ENCODE measurements at places on chromosomes 1 and 21.

GRCh38 chr1:155030243-155030795 lies 3.3 kb downstream of the DCST2 start:
- DNase-seq: no peak

DNA sequence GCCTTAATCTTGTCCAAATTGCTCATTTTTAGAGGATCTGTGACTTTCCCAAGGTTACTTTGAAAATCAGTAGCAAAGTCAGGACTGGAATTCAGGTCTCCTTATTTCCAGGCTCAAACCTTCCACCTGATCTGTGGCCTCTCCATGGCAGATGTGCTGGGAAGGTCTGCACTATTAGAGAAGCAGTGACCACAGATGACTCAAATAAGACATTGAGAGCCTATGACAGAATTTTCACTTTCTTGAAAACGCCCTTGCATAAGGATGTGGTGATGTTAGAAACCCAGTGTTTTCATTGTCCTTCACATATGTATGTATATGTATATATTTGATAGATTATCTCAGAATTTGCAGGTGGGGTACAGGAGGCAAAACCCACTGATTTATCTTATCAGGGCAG lies 45.3 kb downstream of the TTC39A start:
- DNase-seq: no peak

- no peak for DNase-seq
Observed at GRCh38 chr1:24980836-24981630, 51.0 kb upstream of the RUNX3 start.

GRCh38 chr1:10186331-10187025 lies 23.9 kb upstream of the KIF1B start:
- DNase-seq: no peak

GRCh38 chr1:204307334-204307883 lies 52.3 kb downstream of the PLEKHA6 start:
- no peak for DNase-seq

GRCh38 chr1:214808845-214809460 lies 206.0 kb downstream of the CENPF start:
- no peak for DNase-seq

GRCh38 chr1:94463765-94464330 lies 45.7 kb downstream of the ABCD3 start:
- DNase-seq: no peak

DNA sequence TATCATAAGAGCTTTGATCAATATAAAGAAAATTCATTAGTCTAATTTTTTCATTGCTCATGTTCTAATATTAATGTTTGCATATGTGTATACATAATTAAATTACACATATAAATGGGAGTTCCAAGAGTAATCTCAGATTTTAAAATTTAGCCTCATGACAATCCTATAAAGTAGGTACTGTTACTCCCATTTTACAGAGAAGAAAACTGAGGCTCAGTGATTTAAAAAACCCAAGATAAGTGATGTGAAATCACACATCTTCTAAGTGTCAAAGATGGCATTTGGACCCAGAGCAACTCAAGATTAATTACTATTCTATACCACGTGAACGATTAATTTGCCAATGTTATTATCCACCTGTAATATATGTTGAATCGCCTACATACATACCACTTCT lies 122.3 kb downstream of the TM2D1 start:
- DNase-seq: no peak

GRCh38 chr1:22489823-22490222 lies 38.2 kb downstream of the ZBTB40 start:
- no peak for DNase-seq

- DNase-seq: no peak
Observed at GRCh38 chr1:21077085-21077484, 99.6 kb downstream of the EIF4G3 start.

GRCh38 chr1:178581351-178582303 lies 68.7 kb downstream of the TEX35 start:
- DNase-seq: no peak

GRCh38 chr1:42165511-42166210 lies 1.1 kb upstream of the GUCA2A start:
- DNase-seq: no peak

GRCh38 chr1:180975551-180975950 lies 47.1 kb downstream of the STX6 start:
- DNase-seq: no peak

DNA sequence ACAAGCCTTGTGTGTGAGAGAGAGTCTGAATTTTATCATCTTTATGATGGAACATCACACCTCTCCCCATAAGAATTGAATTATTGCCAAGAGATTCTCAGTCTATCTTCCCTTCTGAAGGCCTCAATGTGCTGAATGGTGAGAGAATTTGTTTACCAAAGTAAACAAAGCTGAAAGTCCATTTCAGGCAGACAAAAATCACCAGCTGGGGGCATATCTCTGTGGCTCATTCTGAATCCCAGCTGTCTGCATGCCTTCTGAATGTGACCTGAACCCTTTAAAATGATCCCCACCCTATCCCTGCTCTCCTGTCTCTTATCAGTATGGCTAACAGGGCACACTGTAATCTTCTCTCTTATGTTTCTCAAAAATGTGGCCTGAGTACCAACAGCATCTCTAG lies 99.1 kb upstream of the CAMK1G start:
- no peak for DNase-seq

DNA sequence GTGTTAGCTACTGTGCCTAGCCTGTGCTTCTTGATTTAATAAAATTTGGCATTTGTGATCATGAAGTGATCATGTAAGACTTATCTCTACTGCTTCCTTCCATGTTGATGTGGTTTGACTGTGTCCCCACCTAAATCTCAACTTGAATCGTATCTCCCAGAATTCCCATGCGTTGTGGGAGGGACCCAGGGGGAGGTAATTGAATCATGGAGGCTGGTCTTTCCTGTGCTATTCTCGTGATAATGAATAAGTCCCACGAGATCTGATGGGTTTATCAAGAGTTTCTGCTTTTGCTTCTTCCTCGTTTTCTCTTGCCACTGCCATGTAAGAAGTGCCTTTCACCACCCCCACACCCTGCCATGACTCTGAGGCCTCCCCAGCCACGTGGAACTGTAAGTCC lies at the start of gene OVAAL:
OVAAL (plus strand) TSS at position 301 of the 400 bp plus-strand sequence.
- no peak for DNase-seq

DNA sequence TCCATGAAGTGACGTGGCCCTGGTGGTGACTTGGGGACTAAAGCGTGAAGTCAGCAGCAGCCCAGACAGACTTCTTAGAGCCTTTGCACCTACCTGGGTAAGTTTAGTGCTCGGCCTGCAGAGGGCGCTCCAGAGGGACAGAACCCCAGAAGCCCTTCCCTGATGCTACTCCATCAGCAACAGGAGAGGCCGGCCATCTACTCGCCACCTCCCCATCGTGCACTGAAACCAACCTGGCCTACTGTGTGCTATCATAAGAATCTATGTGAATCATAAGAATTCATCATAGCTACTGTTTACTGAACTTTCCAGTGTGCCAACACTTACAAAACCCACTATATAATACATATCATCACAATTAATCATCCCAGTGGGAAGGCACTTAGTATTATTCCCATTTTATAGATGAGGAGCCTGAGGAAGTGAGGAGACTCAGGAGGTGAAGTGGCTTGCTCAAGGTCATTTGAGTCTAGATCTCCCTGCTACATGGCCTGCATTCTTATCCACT lies 7.9 kb upstream of the EDN2 start:
- no peak for DNase-seq

DNA sequence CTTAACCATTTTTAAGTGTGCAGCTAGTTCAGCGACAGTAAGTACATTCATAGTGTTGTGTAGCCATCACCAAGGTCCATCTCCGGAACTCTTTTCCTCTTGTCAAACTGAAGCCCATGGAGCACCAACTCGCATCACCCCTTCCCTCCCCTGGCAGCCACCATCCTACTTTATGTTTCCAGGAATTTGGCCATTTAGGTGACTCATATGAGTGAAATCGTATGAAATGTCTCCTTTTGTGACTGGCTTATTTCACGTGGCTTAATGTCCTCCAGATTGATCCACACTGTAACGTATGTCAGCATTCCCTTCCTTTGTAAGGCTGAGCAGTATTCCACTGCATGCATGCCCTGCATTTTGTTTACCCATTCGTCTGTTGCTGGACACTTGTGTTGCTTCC lies 2.5 kb downstream of the COL6A2 start:
- DNase-seq: no peak

DNA sequence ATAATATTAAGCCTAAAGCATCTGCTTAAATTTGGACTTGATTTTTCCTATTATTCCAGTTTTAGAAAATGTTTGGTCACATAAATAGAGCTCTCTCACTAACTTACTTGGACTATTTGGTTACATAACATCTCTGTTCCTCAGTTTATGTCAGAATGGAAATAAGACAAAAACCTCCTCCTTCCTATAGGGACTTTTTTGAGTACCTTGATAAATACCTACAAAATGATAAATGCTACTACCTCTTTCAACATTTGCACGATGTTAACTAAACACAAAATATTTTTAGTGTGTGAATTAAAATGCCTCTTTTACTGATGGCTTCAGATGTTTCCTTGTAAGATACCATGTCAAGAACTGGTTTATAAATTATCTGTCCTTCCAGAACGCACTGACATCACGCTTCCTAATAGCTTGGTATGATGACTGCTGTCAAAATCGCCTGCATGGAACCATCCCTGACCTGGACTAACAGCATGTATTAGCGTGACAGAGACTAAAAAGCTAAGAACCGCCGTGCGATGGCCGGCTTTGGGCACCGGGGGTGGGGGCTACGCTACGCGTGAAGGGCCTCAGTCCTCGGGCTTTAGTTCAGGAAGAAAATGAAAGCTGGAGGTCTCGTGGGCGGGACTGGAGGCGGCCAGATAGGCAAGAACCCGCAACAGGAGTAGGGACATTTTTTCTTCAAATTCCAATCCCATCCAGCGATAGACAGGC lies 133.2 kb upstream of the BARHL2 start:
- no peak for DNase-seq

GRCh38 chr1:100440075-100440809 lies 87.9 kb downstream of the CDC14A start:
- DNase-seq: peak; percentile 27

DNA sequence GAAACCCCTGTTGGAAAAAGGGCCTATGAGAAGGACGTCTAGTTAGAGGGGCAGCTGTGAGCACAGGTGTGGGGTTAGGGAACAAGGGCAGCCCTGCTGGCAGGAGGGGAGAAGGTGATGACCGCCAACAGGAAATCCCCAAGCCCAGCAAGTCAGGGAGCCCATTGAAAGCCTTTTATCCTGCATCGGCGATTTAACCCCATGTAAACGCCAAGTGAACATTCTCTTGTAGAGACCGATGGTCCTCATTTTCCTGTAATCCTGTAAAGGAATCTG lies 1.1 kb upstream of the BSND start:
- DNase-seq: no peak

- no peak for DNase-seq
Observed at GRCh38 chr1:33758698-33759097, 105.2 kb upstream of the HMGB4 start.

- no peak for DNase-seq
Observed at GRCh38 chr1:187634940-187635339, 806.2 kb downstream of the PLA2G4A start.

DNA sequence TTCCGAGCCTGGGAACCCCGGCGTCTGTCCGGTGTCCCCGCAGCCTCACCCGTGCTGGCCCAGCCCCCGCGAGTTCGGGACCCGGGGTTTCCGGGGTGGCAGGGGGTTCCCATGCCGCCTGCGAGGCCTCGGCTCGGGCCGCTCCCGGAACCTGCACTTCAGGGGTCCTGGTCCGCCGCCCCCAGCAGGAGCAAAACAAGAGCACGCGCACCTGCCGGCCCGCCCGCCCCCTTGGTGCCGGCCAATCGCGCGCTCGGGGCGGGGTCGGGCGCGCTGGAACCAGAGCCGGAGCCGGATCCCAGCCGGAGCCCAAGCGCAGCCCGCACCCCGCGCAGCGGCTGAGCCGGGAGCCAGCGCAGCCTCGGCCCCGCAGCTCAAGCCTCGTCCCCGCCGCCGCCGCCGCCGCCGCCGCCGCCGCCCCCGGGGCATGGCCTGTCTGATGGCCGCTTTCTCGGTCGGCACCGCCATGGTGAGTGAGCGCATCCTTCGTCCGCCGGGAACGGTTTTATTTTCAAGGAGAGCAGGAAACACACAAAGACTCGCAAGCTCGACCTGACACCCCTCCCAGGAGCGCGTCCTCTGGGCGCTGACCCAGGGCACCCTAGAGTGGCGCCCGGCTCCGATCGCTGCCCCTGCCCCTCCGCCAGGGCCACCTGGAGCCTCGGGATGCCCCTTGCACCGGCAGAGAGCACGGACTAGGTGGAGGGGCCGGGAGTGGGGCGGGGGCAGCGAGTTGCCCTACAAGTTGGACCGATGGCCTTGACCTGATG lies at the start of gene ABCG1:
ABCG1 (plus strand) TSS at position 305 of the 770 bp plus-strand sequence; CDS start at position 428, 123 bp downstream.
- no peak for DNase-seq

- DNase-seq: no peak
Observed at GRCh38 chr21:44893948-44894656, 20.6 kb upstream of the PTTG1IP start.

GRCh38 chr1:163981500-163982030 lies 577.4 kb upstream of the PBX1 start:
- no peak for DNase-seq

DNA sequence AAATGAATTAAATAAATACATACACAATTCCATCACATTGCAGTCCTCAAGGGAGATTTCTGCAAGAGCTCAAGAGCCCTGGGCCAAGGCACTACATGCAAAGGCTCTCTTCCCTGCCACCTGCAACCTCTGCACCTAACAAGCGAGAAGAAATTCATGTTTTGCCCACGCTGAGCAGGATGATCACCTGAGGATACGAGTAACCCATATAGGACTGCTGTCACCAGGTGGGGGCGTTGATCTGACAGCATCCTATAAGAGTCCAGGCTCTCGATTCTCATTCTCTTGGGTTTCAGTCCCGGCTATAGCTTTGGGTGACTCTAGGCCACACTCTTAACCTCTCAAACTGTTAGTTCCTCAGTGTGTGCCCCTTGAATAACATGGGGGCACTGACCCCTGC lies 18.7 kb upstream of the SPOCD1 start:
- DNase-seq: no peak
